ENCODE measurements at places on chromosomes 13 and 19.

- DNase-seq = no peak
These were observed 769.6 kb downstream of the UQCRFS1 start for GRCh38 chr19:28443361-28443760.

DNA sequence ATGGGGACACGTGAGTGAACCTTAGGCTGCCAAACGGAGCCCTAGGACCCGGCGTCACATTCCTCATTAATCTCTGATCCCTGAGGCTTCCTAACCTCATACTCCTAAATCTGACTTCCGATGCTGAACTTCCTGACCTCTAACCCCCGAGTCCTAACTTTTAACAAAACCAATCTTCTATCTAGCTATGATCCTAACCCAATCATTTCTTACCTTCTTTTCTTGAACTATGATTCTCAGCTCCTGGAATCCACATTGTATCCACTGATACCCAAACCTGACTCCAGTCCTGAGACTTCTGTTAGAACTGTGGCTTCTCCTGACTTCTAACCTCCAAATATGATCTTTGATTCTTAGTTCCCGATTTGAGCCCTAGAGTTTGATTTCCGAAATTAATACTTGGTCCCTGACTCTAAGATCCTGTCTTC, 447 bp downstream of the NFKBIB start:
- no peak for DNase-seq

- DNase-seq = no peak
These were observed 2545.3 kb downstream of the PCDH9 start for GRCh38 chr13:64684685-64685431.

DNA sequence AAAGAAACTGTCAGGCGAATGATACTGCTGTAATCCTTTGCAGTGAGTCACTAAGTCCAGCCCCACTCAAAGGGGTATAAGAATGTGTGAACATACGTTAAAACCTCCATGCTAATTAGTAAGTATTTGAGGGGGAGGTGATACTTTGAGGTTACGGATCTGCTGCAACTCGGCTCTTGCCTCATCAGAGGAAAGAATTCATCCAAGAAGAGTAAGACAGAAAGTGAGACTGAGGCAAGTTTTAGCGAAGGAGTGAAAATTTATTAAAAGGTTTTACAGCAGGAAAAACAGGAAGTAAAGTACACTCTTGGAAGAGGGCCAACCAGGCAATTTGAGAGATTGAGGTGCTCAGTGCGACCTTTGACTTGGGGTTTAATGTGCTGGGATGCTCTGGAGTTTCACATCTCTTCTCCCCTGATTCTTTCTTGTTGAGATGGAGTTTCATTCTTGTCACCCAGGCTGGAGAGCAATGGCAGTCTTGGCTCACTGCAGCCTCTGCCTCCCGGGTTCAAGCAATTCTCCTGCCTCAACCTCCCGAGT, 9.8 kb downstream of the CLEC4M start:
- DNase-seq = peak; percentile 43

DNA sequence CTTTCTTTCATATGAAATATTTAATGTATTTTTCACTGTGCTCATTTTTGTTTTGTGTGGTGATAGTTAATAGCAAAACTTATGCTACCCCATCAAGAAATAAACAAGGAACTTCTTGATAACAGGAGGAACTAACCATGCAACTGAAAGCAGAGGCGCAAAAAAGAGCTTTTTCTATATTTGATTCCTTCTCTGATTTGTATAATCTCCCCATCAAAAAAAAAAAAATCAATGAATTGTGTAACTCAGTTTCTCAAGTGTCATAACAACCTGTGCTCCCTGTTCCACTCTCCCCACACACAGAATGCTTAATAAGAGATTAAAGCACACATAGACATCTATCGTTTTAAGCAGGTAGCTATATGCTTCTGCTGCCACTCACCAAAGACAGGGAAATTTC, 67.3 kb upstream of the MED4 start:
- no peak for DNase-seq

- no peak for DNase-seq
These were observed 143.9 kb downstream of the PCDH9 start for GRCh38 chr13:67086260-67086659.

DNA sequence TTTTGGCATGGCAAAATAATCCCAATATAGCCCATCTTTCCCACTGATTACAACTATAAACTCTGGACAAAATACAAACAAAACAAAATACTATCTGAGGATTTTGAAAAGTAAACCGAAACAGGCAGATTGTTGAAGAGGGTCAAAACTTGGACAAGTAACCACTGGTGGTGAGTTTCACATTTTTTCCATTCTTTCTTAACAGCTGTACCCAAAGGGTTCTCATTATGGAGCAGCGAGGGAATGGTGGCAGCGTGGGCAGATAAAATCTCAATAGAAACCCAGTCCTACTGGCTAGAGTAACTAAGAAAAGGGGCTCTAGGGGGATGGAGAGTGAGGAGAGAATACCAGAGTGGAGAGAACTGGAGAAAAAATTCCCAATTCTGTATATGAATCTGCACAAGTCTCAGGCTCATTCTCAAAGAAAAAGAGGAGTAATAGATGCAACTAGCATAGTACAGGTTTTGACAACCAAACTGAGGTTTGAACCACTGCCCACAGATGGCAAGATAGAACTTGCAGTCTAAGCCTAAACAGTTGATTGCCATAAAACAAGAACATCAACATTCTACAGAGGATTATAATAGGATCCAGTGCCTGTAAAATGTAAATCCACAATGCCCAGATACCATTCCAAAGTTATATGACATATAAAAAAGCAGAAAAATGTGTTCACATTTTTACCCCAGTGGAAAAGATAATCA, 284.5 kb downstream of the KCNRG start:
- DNase-seq = no peak

GRCh38 chr13:19592657-19593180, 31.4 kb upstream of the TPTE2 start:
- DNase-seq = no peak

DNA sequence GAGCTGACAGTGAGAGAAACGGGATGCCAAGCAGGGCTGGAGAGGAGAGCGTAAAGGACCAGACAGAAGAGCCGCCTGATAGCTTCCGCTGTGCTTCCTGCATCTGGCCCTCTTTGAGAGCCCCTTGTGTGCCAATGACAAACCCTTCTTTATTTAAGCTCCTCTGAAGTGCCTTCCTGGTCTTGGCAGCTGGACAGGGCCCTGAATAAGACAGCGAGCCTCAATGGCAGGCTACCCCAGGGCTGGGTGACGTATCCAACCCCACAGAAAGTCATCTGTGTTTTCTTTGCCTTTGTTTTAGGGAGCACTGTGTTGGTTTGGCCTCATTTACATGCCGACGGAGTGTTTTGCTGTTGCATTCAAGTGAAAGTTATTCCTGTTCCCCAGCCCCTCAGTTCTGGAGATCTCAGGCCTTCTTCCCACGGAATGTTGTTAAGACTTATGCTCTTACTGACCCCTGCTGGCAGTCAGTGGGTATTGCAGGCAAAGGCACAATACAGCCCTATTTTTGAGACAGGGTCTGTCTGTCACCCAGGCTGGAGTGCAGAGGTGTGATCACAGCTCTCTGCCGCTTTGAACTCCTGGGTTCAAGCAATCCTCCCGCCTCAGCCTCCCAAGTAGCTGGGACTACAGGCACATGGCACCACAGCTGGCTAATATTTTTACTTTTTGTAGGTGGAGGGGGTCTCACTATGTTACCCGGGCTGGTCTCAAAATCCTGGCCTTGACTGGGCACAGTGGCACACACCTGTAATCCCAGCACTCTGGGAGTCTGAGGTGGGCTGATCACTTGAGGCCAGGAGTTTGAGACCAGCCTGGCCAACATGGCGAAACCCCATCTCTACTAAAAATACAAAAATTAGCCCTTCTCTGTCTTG, 16.8 kb downstream of the CCL25 start:
- no peak for DNase-seq

GRCh38 chr13:53839461-53839860, 810.8 kb downstream of the OLFM4 start:
- DNase-seq = no peak

GRCh38 chr19:42076380-42076944, 496 bp downstream of the ZNF574 start:
- DNase-seq = peak; percentile 69

- no peak for DNase-seq
These were observed 8.6 kb downstream of the ANO8 start for GRCh38 chr19:17325881-17326594.

DNA sequence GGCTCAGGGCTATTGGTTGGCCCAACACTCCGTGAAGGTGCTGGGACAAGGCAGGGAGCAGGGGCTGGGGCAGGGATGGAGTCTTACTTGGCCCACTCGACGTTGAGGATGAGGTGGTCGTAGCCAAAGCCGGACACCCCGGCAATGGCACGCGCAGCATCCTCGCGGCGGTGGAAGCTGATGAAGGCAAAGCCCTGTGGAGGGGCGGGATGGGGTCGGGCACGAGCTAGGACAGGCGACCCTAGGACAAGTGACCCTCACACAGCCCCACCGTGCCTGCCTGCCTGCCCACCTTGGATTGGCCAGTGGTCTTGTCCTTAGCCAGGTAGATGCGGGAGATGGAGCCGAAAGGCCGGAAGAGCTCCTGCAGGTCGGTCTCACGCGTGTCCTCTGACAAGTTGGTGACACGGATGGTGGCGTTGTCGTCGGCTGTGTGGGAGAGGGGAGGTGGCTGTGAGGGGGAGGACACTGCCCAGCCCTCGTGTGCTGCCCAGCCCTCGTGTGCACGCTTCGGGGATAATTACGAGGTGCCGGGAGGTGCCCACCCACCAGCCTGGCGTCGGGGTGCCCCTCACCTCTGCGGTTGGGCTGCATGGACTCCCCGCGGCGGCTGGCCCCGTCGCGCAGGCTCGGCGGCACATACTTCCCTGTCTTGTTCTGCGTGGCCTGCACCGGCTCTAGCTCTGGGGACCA, 4.0 kb downstream of the P2RY11 start:
- DNase-seq = no peak

GRCh38 chr19:41951686-41952172, 7.4 kb downstream of the RABAC1 start:
- peak; percentile 92 for DNase-seq

- no peak for DNase-seq
These were observed 1591.5 kb downstream of the PCDH9 start for GRCh38 chr13:65638572-65639168.

- DNase-seq = no peak
These were observed 5.1 kb upstream of the DHDH start for GRCh38 chr19:48928164-48929025.

DNA sequence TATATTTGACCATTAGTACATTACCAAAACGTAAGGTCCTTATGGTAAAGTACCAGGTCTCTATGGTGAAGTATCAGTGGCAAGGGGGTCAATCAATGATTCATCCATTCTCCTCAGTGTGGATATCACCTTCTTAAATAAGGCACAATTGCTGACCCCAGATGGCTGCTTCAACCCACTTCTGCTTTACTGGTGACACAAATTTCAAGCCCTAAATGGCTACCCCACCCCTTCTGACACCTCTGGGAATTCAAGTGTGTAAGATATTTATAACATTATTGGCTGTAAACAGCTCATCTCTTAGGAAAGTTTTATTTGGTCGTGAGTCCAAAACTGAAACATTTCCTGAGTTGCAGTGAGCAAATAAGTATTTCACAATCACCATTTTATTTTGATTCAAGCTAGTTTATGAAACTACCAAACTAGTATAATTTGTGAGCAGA, 7.9 kb upstream of the WBP4 start:
- no peak for DNase-seq

- DNase-seq = peak; percentile 91
These were observed 924 bp downstream of the TRAPPC5 start for GRCh38 chr19:7681340-7682174.

- no peak for DNase-seq
These were observed 15.4 kb downstream of the ZNF570 start for GRCh38 chr19:37484406-37485168.

GRCh38 chr13:74795526-74795925, 661.3 kb upstream of the KLF12 start:
- DNase-seq = no peak

DNA sequence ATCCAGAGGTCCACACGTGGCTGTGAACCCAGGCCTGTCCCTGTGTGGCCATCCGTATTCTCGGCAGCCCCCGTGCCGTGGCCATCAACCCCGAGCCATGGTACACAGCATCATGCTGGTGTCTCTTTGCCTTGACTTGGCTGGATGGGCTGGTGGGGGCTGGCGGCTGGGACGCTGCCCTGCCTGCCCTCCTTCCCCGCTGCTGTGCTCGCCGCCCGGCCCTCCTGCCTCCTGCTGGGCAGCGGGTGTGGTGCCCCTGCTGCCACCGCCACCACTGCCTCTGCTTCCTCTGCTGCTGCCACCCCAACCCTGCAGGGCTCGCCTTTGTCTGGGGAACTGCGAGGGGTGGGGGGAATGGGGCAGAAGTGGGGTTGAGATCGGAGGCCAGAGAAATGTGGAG, 19.7 kb upstream of the EHD2 start:
- DNase-seq = no peak

DNA sequence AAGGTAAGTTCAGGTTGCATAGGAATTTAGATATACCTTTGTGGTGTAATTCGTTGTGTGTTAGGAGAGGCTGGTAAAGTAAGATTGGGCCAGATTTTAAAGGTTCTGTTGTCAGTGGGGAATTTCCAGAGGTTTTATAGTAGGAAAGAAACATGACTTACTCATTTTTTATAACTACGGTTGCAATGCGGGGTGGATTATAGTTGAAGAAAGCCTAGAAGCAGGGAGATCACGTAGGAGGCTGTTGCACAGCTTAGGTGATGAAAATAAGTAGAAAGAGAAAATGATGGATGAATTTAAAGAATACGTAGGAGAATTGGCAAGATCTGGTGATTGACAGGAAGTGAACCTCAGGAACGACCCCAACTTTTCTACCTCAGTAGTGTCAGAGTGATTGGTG, 61.1 kb downstream of the PIBF1 start:
- no peak for DNase-seq

DNA sequence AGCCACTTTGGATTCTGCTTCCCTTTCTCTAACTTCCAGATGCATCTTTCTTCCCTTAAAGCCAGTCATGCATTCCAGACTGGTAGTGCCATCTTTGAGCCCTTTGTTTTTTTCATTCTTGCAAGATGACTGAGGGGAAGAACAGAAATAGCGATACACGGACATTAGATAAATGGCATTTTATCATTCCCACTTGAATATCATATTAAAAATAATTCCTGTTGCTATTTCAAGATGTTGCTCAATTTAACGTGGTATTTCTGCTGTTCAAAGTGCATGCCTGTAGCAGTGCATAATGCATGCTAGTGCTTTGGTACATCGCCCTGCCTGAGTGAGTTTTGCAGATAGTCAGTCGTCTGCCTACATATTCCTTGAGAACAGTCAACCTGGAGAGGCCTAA, 140.6 kb upstream of the FRY start:
- no peak for DNase-seq

DNA sequence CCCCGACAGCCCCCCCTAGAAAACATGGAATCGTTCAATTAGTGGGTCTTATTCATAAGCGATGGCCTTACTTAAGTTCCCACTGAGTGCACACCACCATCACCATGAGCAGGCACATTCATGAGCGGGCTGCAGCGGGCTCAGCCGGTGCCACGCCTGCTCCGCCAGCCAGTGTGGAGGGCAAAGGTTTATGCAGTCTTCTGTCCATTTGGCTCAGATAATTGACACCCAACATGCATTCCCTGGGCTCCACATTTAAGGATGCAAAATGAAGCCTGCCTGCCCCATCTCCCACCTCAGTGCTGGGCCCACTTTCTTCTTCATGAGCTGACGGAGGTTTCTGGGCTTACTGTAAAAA, 12.1 kb downstream of the C19orf12 start:
- no peak for DNase-seq

Data from activated CD8-positive, alpha-beta memory T cell treated with anti-CD3 and anti-CD28 coated beads, Interleukin-2, amount 10 ng/mL, durations not matched to agents 7 days and 5 days (primary cell).